Retina (tissue), 1 donor: ENCODE measurements at places on chromosomes 2 and 18.

DNA sequence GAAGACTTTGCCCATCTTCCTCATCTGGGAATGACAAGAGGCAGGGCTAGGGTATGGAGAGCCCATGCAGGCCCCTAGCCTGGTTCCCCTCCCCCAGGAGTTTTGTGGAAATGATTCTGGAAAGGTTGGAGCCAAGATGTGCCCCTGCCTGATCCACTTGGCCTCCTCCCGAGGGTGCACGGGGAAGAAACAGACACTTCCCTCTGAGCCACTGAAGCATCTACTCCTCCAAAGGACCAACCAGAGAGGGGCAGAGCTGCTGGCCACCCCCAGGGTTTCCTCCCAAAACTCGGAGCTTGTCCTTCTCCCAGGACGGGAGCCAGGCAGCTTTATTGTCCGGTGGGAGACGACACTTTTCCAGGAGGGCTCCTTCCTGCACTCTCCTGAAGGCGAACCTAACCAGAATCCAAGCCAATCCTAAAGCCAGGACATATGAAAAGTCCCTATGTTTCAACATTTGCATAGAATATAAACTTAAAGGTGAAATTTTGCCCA lies 149.2 kb upstream of the COPS8 start:
- no peak for DNase-seq

DNA sequence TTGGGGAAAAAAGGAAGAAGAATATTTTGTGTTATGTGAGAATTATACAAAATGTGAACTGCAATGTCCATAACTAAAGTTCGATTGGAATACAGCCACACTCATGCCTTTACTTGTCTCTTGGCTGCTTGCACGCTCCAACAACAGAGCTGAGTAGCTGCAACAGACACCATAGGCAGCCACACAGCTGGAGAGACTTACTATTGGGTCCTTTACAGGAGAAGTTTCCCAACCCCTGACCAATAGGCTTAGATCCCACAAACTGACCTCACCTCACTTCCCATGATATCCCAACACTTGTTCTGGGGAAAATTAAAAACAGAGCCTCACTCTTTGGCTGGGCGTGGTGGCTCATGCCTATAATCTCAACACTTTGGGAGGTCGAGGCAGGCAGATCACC lies 213.8 kb downstream of the SH3BP4 start:
- no peak for DNase-seq

GRCh38 chr2:135829378-135830135 lies 7.4 kb downstream of the LCT start:
- no peak for DNase-seq

DNA sequence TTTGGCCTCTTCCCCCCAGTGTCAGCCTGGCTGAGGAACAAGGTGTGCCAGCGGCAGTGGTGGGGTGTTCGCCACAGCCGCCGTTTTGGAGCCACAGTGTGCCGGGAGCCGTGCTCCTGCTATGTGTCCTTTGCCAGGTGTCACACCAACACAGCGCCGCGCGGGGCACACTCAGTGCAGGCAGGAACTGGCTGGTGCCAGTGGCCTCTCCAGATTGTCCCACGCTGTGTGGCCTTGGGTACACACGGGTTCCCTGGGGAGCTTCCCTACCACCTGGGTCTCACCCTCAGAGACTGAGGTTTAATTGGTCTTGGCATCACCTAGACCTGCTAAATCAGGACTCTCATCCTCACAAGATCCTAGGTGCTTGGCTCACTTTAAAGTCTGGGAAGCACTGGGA lies 171.6 kb downstream of the LDLRAD4 start:
- DNase-seq = no peak

GRCh38 chr2:44928483-44929158 lies 12.9 kb upstream of the SIX3 start:
- DNase-seq = peak; percentile 87

DNA sequence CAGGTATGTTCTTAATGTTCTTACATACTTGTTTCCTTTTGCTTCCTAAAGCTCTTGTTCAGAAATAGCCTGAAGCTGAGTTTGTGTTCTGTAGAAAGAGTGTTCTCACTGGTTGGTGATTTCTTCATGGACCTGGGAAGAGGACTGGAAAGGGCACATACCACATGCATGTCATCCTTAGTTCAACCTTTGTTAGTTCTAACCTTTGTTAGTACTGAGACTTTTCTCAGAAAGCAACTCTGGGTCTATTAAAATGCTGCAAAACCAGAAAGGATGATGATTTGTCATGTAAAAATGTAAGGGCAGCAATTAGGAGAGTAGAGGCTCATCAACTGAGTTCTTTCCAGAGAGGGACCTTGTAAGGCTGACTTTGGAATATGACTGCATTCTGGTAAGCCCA lies 2.5 kb upstream of the FAP start:
- no peak for DNase-seq

DNA sequence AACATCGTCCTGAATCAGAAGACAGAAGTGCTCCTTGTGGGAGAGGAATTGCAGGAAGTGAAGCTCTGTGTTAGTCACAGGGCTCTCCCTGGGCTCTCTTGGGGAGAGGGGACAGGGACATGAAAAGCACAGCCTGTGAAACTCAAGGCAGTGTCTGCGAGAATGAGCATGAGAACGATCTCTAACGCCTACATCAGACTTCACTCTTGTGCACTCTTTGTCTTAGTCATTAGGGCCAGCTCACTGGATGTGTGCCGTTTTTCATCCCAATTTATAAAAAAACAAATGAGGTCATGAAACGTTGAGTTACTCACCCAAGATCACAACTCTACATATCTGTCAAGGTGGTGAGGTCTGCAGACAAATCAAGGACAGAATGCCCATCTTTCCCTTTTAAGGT lies 27.0 kb upstream of the TWIST2 start:
- peak; percentile 19 for DNase-seq
